Fibroblast of upper back skin (primary cell): ENCODE measurements at places on chromosomes 1 and 21.
A peak's percentile ranks its signal among the peaks of the same experiment; 100 is the strongest.

DNA sequence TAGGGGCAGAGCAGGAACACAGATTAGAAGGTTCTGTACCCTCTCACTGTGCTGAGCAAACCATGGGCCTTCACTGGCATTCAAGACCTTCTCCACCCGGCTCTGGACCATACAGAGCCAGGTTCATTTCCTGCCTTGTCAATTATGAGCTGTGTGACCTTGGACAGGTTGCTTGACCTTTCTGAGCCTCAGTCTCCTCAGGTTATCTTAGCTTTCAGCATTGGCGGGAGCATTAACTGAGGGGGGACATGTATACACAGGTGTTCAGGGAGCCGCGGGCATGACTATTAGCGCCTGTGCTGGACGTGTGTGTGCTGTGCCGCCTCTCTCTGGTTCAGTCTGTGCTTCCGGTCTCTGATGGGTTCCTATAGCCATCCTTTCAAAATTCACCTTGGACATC lies 32.1 kb downstream of the HTR6 start:
- no peak for DNase-seq

- DNase-seq, result no peak
Observed at GRCh38 chr1:22705586-22705985, 5.1 kb upstream of the EPHB2 start.

GRCh38 chr1:165287329-165287728 lies 69.2 kb downstream of the LMX1A start:
- DNase-seq, result no peak

- peak; percentile 71 for DNase-seq
Observed at GRCh38 chr1:208090388-208091301, 153.5 kb downstream of the PLXNA2 start.

DNA sequence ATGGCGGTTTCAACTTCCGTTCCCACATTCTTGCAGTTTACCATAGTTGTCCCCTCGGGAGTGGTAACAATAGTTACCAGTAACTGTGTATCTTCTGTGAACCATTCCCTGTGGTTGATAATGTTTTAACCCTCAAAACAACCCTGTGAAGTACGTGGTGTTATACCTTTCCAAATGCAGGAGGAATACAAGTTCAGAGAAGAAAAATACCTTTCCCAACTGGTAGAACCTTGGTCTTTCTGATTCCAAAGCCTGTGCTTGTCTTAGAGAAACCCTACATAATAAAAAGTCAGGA lies 789 bp downstream of the BTF3L4 start:
- DNase-seq, result peak; percentile 55

GRCh38 chr1:206634365-206635079 lies 814 bp upstream of the DYRK3 start:
- DNase-seq, result peak; percentile 88
